ENCODE measurements at places on chromosomes 1 and 21.

GRCh38 chr1:9590201-9590600, 1.5 kb downstream of the TMEM201 start:
- DNase-seq = no peak

DNA sequence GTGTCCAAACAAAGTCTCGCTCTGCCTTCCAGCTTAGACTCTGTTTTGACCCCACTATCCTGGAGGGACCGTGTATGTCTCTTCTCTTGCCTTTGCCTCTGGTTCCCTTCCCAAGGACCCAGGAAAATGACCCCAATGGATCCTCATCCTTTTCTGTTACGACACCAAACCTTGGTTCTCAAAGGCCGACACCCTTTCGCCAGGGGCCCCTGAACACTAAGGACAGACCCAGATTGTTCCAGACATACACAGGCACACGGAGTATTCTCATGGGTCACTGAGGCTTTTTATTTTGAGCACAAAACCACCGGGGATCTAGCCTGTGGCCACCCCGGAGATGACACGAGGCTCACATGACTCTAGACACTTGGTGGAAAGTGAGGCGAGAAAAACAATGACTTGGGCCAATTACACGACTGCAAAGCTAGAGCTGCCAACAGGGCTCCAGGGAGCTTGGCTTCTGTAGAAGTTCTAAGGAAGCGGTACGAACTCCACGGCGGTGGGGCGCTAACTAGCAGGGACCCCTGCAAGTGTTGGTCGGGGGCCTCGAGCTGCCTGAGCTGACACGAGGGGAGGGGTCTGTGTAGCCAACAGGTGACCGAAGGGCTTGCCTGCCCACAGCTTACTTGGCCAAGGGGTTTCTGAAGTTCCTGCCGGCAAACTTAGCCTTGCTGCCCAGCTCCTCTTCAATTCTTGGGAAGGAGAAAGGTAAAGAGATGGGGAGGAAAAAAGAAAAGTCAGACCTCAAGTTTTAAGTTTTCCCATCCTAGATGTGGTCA, 17.6 kb downstream of the ENO1 start:
- no peak for DNase-seq

- DNase-seq = no peak
Measured at GRCh38 chr1:94362466-94363058, 55.6 kb upstream of the ABCD3 start.

DNA sequence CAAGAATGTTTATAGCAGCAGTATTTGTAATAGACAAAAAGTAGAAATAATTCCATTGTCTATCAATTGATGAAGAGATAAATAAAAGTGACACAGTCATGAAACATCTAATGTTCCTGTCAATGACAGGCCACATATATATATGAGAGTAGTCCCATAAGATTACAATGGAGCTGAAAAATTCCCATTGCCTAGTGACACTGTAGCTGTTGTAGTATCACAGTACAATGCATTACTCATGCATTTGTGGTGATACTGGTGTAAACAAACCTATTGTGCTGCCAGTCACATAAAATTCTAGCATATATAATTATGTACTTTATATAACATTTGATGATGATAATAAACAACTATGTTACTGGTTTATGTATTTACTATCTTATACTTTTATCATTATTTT, 141.9 kb upstream of the LYPLAL1 start:
- DNase-seq = no peak

- no peak for DNase-seq
Measured at GRCh38 chr1:33329600-33330305, 8.9 kb upstream of the A3GALT2 start.

- DNase-seq = no peak
Measured at GRCh38 chr21:34825948-34826548, 157.3 kb downstream of the CLIC6 start.

All from CD4-positive, alpha-beta T cell treated with Interleukin-1 beta for 1 hour (primary cell).